T-helper 2 cell (primary cell): ENCODE measurements at places on chromosomes 12 and 14.

DNA sequence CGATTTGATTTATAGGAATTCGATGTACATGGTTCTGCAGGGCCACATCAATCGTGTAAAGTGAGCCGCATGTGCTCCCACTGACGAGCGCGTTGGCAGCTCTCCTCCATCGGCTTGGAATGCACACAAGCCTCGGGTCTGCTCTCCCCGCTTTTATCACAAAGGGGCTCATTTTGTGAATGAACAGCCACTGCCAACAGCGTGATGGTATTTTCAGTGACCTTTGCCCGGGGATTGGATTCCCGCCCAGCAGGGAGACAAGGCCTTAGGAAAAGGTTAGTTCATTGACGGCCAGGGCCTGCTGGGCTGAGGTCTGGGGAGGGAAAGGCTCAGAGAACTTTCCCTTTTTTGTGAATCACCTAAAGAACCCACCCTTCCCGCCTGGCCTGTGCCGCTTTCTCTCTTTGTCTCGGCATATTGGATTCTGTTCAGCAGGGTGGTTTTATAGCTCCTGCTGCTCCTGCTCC is 232.1 kb downstream of the MSRB3 start:
- no peak for DNase-seq

DNA sequence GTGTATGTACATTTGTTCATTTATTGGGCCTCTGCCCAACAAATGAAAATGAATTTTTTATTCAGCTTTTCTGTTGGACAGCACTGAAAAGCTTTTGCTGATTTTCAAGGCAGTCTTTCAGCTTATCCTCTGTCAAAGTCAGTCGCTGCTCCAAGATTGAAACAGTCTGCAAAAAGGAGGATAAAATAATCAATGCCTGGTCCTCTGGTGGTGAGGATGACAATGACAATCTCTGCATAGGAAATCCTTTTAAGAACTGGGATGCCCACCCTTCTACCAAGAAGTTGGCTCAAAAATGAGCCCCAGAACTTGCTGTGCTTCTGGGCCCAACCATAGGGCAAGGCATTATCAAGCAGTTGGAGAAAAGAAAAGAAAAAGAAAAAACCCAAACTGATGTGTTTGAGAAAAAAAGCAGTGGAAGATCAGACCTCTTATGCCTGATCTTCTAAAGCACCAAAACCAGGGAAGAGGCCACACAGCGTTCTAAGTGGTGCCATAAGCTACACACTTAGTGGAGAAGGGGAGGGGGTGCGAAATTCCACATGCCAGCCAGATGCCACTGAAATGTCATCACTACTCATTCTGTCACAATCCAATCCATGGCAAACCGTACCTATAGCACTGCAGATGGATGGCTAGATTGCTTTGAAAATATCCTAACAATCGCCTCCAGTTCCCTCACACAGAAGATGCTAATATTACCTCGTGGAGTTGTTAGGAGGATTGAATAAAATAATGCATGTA is 69.0 kb upstream of the DUSP6 start:
- no peak for DNase-seq

GRCh38 chr12:47900131-47901062 is 4.4 kb downstream of the VDR start:
- no peak for DNase-seq

DNA sequence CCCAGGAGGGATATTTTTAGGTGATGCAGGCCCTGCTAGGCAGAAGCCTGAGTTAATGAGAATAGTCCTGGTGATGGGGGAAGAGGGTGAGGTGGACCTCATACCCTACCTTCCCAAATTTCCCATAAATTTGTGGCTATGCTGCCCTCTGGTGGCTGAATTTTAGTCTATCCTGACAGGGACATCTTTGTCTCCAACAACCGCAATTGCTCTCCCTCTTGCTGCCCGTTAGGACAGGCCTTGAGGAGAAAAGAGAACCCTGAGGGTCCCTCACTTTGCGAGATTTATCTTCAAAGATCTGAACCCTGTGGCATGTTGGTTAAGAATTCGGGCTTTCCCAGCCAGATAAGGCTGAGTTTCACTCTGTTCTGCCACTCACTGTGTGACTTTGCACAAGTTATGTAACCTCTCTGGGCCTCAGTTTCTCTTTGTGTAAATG is 9.8 kb upstream of the ZNF385A start:
- no peak for DNase-seq

DNA sequence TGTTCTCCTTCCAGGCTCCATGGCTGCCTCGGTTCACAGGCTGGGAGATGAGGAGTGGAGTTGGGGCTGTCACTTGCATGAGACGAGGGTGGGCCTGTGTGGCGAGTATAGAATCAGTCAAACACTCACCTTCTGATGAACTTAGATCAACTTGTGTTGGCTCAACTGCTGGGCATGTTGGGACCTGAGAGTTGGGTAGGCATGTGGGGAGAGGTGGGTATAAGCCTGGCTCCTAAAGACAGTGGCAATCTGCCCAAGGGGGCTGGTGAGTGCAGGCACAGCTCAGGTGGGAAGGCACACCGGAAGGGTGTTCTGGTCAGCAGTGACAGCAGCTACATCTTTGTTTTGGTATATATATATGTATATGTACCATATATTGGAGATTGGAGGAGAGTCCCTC is 30.1 kb upstream of the TDRD9 start:
- no peak for DNase-seq

DNA sequence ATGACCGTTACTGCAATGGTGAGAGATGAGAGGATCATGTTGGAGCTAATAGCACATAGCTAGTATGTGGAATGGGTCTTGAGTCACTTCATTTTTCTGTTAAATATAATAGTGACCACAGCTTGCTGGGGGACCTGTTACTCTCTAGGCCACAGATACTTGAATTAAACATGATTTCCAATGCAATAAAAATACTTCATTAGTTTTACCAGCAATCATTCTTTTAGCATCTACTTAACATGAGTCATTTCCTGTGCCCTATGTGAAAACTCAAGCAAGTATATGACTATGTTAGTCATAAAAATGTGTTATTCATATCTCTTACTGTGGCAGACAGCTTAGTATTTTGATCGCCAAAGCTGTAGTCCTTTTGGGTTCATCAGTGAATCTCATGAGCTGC is 798.8 kb downstream of the SLC16A7 start:
- no peak for DNase-seq

GRCh38 chr12:105485321-105485910 is 154.9 kb downstream of the C12orf75 start:
- no peak for DNase-seq

GRCh38 chr14:103629503-103630121 is 601 bp downstream of the KLC1 start:
- DNase-seq: peak; percentile 25
